GF-D8 (cell line): ENCODE measurements at places on chromosomes 2 and 18.
A peak's percentile ranks its signal among the peaks of the same experiment; 100 is the strongest.

- DNase-seq, result no peak
Measured at GRCh38 chr2:28276076-28276618, 116.5 kb upstream of the FOSL2 start.

GRCh38 chr2:226600184-226600583 lies 199.4 kb downstream of the IRS1 start:
- DNase-seq, result no peak

DNA sequence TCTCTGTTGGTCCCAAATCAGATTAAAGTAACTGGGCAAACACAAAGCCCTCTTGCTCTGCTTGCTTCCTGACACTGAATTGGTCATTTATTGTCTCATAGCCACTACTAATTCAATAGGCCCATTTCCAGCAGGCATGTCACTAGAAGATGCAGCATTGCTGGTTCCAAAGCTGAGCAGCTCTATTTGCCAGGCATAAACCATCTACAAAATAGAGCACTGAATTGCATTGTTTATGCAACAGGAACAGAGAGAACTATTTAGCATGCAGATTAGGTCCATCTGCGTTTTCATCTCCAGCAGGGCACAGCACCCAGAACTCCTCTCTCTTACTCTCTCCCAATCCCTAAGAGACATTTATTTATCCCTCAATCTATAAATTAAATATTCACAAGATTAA lies 227.6 kb downstream of the SUCLG1 start:
- no peak for DNase-seq

DNA sequence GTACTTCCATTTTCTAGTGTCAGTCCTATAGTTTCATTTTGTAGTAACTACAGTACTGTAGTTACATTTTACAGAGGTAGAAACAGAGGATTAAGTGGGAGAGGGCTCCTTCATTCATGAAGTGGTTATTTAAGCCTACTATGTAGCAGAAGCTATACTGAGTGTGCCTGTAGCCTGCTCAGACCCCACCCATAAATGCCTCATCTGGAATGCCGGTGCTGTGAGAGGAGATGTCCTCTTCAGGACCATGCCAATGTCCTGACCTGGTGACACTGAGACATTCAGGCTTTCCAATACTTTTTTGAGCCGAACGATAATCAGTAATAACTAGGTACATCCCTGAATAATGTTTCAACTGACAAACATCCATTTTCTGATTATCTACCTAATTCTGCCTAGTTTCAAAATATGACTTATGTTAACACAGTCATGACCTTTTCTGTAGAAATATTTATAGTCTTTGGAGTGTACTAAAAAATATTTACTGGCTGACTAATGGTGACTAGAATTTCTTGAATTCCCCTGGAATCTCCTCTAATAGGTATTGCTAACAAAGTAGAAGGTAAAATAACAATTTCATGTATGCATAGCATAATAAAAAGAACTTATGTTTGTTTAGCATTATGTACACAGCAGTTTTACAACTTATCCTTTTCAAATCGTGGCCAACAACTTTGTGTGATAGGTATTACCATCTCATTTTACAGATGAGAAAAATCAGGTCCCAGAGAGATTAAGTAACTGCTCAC lies 10.2 kb upstream of the ARHGAP28 start:
- no peak for DNase-seq

- DNase-seq, result no peak
Measured at GRCh38 chr2:182548031-182548950, 121.5 kb upstream of the PDE1A start.

DNA sequence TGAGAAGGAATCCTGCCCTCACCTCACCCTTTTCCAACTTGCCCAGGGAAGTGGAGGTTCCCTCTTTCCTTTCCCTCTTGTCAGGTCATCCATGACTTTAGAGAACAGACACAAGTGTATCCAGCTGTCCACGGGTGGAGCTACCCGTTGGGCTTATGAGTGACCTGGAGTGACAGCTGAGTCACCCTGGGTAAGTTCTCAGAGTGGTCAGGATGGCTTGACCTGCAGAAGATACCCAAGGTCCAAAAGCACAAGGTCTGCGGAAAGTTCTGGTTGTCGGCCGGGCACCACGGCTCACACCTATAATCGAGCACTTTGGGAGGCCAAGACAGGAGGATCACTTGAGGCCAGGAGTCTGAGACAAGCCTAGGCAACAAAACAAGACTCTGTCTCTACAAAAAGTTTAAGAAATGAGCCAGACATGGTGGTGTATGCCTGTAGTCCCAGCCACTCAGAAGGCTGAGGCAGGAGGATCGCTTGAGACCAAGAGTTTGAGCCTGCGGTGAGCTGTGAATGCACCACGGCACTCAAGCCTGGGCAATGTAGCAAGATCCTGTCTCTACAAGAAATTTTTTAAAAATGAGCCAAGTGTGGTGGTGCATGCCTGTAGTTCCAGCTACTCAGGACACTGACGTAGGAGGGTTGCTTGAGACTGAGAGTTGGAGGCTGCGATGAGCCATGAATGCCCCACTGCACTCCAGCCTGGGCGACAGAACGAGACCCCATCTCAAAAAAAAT lies 14.0 kb upstream of the CNDP1 start:
- no peak for DNase-seq

DNA sequence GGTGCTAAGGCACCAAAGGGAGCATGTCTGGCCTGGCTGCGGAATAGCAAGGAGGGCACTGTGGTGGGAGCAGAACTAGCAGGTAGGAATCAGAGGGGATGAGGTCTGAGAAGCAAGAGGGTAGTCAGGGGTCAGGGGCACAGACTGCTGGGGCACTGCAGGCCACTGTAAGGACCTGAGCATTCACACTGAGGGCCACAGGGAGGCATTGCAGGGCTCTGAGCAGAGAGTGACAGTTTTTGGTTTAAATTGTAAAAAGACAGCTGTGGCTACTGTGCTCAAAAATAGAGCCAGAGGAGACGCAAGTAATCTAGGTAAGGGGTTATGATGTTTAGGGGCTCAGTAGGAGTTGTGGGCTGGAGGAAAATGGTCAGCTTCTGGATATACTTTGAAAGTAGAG lies 41.5 kb downstream of the ARHGAP25 start:
- DNase-seq, result peak; percentile 24

DNA sequence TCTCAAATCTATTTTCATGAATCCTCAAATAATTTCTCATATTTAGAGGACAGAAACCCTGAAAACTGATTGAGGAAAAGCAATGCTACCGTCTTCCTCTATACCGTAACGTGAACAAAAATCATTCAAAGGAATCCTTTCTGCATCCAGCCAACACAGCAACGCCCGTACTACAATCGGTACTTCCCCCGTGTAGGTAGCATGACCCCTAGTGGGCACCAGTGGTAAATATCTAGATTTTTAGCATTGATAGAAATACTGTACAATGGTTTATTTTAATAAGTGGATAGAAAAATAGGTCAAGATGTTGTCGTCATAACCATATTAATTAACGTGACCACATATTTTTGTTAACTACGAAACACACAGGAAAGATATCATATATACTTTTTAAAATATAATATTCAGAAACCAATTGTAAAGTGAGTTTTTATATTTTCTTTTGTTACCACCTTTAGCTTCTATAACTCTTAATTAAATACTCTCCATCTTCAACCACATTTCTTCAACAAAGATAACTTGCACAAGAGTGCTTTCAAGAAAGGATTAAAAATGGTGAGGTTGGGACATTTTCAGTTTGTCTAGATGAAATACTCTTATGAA lies 194.1 kb downstream of the SS18 start:
- no peak for DNase-seq

- no peak for DNase-seq
Measured at GRCh38 chr2:207513551-207514257, 16.1 kb upstream of the CREB1 start.

GRCh38 chr2:240107477-240107796 lies 28.7 kb downstream of the COPS9 start:
- DNase-seq, result no peak

GRCh38 chr2:110823165-110823564 lies 90.8 kb downstream of the ACOXL start:
- DNase-seq, result no peak

DNA sequence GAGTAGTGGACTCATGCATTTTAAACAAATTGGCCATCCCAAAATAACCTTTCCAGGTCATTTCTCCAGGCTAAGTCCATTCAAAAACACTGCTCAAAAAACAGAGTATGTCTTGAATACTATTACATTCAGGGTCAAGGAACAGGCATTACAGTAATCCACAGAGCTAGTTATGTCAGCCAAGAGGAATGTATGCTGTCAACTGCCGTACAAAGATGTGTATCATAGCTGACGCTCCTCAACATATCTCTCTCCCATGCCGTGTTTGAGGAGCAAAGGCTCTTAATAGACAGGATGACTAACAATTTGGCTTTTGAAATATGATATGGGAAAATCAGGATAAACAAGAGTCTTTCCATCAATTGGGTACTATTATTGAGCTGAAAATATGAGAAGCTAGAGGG lies 68.8 kb upstream of the KCTD1 start:
- no peak for DNase-seq

DNA sequence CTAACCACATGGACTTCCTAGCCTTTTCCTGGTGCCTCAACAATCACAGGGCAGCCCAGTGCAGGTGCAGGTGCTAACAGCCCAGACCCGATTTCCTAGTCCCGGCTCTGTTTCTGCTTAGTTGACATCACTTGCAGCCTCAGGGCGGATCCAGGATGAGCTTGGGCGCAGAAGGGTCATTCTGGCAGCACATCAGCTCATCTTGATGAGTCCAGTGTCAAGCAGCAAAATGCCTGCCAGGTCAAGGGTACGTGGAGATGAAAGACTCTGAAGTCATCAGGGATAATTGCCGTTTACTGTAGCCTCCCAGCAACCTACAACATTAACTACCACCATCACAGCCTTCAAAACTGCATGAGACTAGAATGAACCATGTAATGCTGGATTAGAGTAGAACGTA lies 39.4 kb upstream of the EFHD1 start:
- DNase-seq, result no peak

GRCh38 chr2:1460851-1461418 lies 47.7 kb downstream of the TPO start:
- DNase-seq, result no peak

DNA sequence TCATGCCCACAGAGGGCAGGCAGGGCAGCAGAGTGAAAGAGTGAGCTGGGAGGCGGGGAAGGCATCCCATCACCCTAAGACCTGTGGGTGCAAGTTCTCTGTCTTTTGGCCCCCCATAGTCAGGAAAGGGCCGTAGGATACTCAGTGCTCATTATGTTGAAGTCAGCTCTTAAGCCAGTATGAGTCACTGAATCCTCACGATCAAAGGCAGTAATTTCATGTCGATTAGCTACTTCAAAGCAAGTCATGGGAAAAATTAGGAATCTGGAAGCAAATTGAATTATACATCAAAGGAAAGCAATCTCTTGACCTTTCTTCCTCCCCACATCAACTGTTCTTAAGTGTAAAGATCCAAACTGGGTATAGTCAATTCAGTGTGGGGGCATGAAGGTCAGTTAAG lies 178.9 kb downstream of the FHOD3 start:
- no peak for DNase-seq

- DNase-seq, result no peak
Measured at GRCh38 chr2:199484927-199485326, 27.2 kb upstream of the SATB2 start.

GRCh38 chr2:111667542-111668273 lies 216.3 kb downstream of the ANAPC1 start:
- peak; percentile 38 for DNase-seq

DNA sequence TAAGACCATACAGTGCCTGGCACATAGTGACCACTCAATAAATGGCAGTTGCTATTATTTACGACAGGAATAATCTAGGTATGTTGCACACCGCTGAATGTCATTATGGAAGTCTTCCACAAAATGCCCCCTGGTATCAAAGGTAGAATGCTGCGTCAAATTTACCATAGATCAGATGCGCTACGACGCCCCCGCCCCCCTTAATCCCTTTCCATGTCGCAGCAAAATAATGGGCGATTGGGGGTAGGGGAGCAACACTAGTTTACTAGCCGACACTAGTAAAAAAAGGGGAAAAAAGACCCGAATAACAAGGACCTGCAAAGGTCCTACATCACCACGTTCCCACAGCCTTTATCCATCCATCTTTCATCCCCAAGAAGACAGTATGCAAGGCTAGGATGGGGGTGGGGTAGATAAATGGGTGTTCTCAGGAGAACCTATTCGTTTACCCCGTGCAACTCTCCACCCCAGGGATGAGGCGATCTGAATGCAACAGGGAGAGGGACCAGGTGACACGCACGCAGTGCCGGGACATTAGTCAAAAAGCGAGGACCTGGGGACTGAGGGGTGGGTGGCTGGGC lies 455 bp downstream of the PREPL start:
- DNase-seq, result no peak

DNA sequence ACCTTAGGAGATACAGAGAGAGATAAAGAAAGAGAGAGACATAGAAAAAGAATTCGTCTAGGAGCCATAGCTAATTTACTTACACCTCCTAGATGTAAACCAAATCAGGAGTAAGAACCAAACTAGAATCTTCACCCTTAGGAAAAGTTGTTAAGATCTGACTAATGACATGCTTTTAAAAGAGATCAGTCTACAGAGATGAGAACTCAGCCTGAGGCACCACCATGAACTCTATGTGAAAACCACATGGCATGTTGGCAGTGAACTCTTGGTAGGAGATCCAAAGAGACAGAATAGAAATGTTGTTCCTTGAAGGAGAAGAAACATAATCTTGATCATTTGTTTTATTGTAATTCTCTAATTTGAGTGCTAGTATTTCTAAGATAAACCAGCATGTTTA lies 585.4 kb upstream of the ID2 start:
- DNase-seq, result no peak

DNA sequence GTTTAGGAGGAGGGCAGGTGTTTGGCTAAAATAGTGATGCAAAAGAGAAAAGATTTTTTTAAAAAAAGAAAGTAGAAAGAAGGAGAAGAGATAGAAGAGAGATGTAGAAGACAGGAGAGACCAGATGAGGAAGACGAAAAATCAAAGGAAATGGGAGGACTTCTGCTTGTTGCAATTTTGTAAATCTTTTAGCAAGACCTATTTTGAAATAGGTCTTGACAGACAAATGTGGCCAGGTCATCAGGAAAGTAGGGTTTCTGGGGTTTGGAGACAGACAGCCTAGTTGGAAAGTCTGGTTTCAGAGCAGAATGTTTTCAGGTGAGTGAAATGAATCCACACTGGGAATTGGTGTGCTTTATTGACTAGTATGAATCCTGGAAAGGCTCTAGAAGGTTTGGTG lies 104.5 kb upstream of the CAVIN2 start:
- DNase-seq, result no peak

GRCh38 chr2:57534358-57534757 lies 512.2 kb upstream of the VRK2 start:
- no peak for DNase-seq

- DNase-seq, result no peak
Measured at GRCh38 chr2:30374380-30374779, 72.7 kb upstream of the LCLAT1 start.

- DNase-seq, result no peak
Measured at GRCh38 chr2:162833345-162833744, 5.2 kb downstream of the KCNH7 start.

GRCh38 chr2:55843096-55843993 lies 80.2 kb downstream of the EFEMP1 start:
- DNase-seq, result no peak

DNA sequence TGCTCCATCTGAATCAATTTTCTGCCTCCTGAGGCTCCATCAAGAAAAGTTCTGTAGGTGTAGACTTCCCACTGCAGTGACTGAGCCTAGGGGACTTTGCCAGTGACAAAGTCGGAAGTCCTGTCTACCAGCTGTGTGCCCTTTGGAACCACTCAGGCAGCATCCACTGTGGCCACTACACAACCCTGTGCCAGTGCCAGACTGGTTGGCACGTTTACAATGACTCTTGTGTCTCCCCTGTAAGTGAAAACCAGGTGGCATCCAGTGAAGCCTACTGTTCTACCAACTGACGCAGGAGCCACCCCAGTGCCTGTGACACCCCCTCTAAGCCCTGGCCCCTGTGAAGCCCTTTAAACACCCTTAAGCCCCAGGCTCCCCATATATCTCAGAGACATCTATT lies 132.1 kb upstream of the SERPINE2 start:
- DNase-seq, result no peak
